ENCODE measurements at places on chromosomes 13 and 19. TPM values are rescaled to one million over a fixed set of nuclear protein-coding genes. Genes with fewer than 3 reads are reported as not detected.

GRCh38 chr13:36817996-36818803, 822 bp upstream of the RFXAP start:
- DNase-seq: no peak

Gene RFPL4AL1
- not detected for total RNA-seq

DNA sequence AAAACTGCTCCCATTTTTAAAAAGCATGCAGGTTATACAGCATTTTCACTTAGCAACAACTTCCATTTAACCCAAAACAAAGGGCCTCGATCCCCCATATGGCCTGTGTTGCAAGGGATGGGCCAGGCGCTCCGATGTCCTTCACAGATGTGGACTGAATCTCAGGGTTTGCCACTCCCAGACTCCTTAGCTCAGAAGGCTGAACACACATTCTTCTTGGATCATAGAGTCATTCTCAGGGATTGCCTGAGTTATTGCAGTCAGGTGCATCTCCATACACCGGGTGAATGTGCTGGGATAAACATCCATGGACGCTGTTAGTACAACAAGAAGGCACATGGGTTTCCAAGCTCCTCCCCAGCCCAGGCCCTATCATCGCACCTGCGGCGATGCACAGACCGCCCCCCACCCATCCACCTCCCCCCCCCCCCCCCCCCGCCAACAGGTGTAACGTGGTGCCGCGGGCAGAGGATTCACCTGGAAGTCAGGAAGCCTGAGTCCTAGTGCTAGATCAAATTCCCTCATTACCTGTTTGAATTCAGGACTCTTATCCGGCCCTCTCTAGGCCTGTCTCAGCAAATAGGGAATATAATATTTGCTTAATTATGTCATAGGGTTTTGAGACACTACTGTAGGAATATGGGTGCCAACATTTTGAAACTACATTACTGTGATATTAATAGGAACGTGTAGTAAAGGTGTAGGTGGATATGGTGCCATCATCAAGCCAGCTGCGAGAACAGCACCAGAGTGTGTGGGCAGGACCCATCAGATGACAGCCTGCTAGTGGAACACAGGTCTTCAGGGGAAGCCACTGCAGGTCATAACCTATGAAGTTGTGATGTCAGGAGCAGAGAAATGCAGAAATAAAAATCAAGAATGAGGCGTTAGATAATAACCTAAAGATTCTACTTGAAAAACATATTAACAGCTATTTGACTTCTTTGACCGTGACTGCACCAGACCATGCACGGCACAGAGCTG, 110.9 kb downstream of the SACS start:
- DNase-seq: no peak

- DNase-seq: no peak
These were observed 11.4 kb downstream of the ZNF708 start for GRCh38 chr19:21317821-21318220.
